Bronchial smooth muscle cell (primary cell): ENCODE measurements at places on chromosomes 4 and X. TPM values are rescaled to one million over a fixed set of nuclear protein-coding genes. Genes with fewer than 3 reads are reported as not detected.

ZCCHC12 gene
- not detected in 2 replicates for total RNA-seq

ZNF518B gene
- total RNA-seq = 23.8 and 26.4 TPM in 2 replicates

PUDP gene
- 3.9 and 4.4 TPM in 2 replicates for total RNA-seq

GAB3 gene
- 2.0 and 3.0 TPM in 2 replicates for total RNA-seq

WAS gene
- total RNA-seq = 0.26 and 0.32 TPM in 2 replicates

MTHFD2L gene
- 9.1 and 9.2 TPM in 2 replicates for total RNA-seq

CDKN2AIP gene
- 10.9 and 11.5 TPM in 2 replicates for total RNA-seq

CPLX1 gene
- not detected in 2 replicates for total RNA-seq

UGT2A3 gene
- not detected in 2 replicates for total RNA-seq

ATP2B3 gene
- not detected in 2 replicates for total RNA-seq

CSAG1 gene
- not detected in 2 replicates for total RNA-seq

VMA21 gene
- 22.2 and 23.3 TPM in 2 replicates for total RNA-seq

EXOSC9 gene
- total RNA-seq = 21.6 and 28.2 TPM in 2 replicates

AIMP1 gene
- 12.5 and 18.9 TPM in 2 replicates for total RNA-seq

AMMECR1 gene
- total RNA-seq = 6.4 and 6.6 TPM in 2 replicates

PSAPL1 gene
- not detected in 2 replicates for total RNA-seq

AR gene
- 4.7 and 5.0 TPM in 2 replicates for total RNA-seq

FGF2 gene
- total RNA-seq = 20.2 and 31.1 TPM in 2 replicates

HSFX3 gene
- not detected in 2 replicates for total RNA-seq

NOX1 gene
- total RNA-seq = 0.17 TPM in 1 of 2 replicates, not detected in the other

FAM9B gene
- not detected in 2 replicates for total RNA-seq

CFAP47 gene
- total RNA-seq = under 0.01 TPM in 1 of 2 replicates, not detected in the other

PCDH18 gene
- total RNA-seq = 387 and 423 TPM in 2 replicates
